Stimulated activated CD4-positive, alpha-beta T cell treated with anti-CD3 and anti-CD28 coated beads, Interleukin-12 subunit alpha, Interleukin-12 subunit beta, amount 100 ng/mL, for 24 hours (primary cell): ENCODE measurements at places on chromosomes 7 and 10.

DNA sequence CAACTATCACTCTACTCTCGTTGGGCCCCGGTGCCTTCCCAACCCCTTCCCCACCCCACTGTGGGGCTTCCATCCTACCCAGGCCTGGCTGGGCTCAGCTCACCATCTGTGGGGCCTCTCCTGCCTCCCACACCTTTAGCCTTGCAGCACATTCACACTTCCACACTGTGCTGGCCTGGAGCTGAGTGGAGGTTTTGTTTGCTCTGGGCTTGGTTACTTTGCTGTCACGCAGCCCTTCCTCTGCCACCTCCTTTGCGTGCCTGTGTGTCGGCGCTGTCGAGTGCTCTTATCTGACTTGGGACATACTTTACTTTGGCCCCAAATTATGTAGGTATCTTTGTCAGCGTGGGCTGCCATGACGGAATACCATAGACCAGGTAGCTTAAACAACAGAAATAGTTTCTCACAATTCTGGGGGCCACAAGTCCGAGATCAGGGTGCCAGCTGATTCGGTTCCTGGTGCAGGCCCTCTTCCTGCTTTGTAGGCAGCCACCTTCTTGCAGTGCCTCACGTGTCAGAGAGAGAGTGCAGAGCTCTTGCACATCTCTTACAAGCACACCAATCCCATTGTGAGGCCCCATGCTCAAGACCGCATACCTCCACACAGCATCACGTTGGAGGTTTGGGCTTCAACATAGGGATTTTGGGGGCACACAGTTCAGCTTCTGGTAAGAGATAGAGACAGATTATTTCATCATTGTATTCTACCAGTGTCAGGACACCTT is 89.0 kb downstream of the CUL1 start:
- DNase-seq, result no peak

DNA sequence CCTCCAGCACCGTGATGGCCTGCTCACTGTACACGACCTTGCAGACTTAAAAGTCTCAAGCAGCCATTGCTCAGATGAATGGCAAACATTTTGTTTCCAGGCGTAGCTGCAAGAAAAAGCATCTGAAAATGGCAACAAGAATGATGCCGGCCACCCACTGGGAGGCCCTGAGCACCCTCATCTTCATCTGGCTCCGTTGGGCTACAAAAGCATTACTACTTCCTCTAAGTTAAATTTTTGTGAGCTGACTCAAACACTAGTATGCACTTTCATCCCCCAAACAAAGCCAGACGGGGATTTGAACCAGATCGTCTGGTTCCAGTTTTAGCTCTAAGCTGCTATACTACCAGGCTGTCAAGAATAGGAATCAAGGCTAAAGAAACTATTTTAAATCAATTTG is 116.6 kb upstream of the CDK1 start:
- no peak for DNase-seq

- DNase-seq, result no peak
These were observed 14.1 kb upstream of the TNPO3 start for GRCh38 chr7:129069021-129069420.

GRCh38 chr7:29449569-29450260 is 113.9 kb upstream of the PRR15 start:
- no peak for DNase-seq

GRCh38 chr7:151339651-151340382 is 1.8 kb upstream of the NUB1 start:
- no peak for DNase-seq

GRCh38 chr10:123743441-123744223 is 77.5 kb downstream of the GPR26 start:
- DNase-seq, result no peak

DNA sequence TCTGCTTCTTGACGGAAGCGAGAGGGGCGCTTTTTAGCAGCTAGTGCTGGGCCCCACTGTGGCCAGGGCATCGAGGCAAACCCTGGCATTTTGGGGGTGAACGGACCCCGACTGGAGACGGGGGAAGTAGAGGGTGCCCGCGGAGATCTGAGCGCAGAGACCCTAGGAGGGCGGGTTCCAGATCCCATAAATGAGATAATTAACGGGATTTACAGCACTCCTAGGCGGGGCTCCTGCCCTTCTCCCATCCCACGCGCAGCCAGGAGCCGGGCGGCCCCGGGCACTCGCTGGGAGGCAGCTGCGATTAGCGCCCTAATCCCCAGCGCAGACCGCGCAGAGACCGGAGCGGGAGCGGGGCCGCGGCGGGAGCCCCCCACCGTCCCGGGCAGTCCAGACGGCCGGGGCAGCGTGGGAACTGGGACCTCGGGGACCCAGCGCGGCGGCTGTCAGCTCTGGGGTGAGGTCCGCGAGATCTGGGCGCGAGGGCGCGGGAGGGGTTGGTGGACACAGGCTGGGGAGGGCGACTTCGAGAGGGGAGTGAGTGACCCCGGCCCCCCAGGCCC is 735 bp downstream of the JCAD start:
- DNase-seq, result no peak

- DNase-seq, result peak; percentile 67
These were observed 201.7 kb upstream of the ADARB2 start for GRCh38 chr10:1939016-1939415.

GRCh38 chr10:71396711-71397295 is at the start of gene CDH23:
Gene CDH23 (plus strand): TSS chr10:71396920. CDS start chr10:71439832, 42,912 bp downstream.
- no peak for DNase-seq

DNA sequence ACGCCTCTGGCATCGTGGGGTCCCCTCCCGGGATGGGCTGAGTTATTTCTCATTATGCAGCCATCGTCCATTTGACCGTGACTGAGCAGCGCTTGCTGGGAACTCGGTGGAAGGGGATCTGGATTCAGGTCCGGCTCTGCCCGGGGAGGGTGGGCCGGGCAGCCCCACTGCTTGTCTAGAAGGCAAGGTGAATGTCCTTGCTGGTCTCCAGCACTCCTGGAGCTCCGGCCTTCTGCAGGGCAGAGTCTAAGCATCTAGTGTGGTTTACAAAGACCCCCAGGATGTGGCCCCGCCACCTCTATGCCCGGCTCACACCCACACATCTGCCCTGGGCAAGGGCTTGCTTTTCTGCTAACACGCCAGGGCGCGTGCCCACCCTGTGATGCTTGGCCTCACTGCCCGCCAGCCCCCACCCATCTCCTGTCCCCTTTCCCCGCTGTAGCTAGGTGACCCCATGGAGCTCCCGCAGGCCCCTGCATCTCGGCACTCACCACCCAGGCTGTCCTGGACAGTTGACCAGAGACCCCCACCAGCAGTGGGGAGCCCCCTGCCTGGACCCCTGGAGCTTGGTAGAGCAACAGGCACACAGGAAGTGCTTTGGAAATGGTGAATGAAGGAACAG is 151.0 kb upstream of the CHST15 start:
- no peak for DNase-seq

DNA sequence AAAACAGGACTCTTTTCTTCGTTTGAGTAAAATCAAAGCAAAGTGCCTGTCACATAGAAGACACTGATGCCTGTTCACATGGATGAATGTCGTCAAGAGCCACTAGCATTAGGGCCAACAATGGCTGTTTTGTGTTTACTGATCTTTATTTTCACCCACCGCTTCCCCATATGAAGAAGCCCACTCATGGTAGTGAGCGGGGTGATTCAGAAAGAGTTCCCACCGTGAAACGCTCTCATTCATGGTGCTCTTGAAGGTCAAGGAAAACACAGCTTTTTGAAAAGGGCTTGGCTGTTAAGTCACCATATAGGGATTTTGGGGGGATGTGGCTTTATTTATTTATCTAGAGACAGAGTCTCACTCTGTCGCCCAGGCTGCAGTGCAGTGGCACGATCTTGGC is 12.5 kb downstream of the PROSER2 start:
- DNase-seq, result no peak

- DNase-seq, result no peak
These were observed 43.5 kb upstream of the ZRANB1 start for GRCh38 chr10:124898471-124898870.

DNA sequence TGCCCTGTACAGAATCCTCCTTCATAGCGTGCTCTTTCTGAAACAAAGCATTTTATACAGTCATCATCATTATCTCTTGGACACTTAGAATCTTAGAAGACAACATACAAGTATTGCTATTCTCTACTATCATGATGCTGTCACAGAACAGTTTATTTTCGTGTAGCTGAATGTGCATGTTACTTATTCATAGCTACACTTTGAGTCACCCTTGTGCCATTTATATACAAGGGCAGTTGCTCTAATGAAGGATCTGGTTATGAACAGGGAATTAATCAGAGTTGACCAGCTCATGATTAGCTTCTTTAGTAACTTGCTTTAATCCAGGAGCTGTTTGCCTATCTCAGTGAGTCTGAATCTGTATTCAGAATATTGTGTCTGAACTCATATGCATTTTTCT is 11.2 kb downstream of the CASP2 start:
- DNase-seq, result no peak

DNA sequence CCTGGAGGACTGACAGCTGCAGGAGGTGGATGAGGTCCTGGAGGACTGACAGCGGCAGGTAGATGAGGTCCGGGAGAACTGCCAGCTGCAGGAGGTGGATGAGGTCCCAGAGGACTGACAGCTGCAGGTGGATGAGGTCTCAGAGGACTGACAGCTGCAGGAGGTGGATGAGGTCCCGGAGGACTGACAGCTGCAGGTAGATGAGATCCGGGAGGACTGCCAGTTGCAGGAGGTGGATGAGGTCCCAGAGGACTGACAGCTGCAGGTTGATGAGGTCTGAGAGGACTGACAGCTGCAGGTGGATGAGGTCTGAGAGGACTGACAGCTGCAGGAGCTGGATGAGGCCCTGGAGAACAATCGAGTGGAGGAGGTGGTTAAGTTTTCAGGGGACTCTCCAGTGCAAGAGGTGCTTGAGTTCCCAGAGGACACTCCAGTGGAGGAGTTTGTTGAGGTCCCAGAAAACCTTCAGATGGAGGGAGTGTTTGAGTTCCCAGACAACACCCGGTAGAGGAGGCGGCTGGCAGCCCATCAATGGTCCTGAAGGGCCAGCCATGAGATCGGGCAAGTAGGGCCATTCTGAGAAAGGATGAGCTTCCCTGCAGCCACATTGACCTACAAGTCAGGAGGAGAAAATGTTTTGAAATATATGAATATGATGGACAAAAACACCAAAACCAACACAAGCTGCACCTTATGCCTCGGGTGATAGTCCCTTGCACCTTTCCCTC is 4.7 kb upstream of the EIF5AL1 start:
- DNase-seq, result no peak

DNA sequence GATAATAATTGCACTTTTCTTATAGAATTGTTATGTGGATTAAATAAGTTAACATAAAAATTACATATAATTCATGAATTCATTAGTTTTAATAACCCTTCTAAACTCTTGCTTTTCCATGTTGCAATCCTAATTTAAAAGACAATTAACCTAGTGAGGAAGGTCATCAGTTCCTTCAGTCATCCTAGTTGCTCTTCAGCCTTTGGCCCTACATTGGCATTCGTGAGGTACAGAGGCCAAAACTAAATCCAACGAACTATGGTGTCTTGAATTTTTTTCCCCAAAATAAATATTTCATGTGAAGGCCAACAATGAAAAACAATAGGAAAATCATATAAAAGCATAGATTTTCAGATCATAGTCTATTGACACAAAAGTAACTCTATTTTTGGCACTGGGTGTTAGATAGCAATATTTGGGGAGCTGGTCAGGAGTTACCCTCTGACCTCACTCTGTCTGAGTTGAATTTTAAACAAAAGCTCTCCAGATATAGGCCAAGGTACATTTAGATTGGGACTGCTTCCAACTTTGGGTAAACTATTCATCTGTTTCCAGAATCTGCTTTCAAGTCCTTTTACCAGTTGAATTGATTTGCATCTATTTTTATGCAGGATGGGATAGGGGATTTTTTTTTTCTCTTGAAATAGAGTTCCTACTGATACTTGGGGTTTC is 104.5 kb downstream of the SEM1 start:
- no peak for DNase-seq

GRCh38 chr10:75397496-75398199 is 3.9 kb downstream of the ZNF503 start:
- no peak for DNase-seq

DNA sequence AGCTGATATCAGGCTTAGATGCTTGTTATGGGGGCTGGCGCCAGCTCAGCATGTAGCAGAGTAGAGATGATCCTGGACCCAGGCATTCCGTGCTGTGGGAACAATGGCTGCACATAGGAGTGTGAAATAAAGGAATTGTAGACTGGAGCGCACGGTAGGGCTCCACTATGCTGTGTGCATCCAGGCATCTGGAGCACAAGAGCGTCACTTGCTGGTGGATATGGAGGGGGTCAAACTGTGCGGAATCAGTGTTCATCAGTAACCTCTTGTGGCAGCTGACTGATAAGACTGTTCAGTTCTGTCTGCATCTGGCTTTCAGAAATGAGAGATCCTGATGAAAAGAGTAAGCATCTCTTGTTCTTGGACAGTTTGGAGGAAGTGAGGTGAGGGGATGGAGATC is 55.8 kb downstream of the ZNF503 start:
- no peak for DNase-seq

DNA sequence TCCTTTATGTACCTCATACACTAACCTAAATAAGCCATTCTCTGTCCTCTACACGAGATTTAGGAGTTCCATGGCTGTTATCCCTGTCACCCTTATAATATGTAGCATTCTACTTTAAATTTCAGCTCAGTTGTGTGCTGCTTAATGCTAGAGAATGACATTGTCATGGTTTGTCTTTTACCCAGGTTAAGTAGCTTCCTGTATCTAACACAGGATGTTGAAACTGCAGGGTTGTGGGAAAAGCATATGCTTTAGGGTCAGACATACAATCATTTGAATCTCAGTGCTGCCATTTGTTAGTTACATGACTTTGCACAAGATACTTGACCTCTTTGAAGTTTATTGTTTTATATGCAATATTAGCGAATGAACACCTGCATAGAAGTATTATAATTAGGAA is 235.1 kb upstream of the CACNA2D1 start:
- no peak for DNase-seq

DNA sequence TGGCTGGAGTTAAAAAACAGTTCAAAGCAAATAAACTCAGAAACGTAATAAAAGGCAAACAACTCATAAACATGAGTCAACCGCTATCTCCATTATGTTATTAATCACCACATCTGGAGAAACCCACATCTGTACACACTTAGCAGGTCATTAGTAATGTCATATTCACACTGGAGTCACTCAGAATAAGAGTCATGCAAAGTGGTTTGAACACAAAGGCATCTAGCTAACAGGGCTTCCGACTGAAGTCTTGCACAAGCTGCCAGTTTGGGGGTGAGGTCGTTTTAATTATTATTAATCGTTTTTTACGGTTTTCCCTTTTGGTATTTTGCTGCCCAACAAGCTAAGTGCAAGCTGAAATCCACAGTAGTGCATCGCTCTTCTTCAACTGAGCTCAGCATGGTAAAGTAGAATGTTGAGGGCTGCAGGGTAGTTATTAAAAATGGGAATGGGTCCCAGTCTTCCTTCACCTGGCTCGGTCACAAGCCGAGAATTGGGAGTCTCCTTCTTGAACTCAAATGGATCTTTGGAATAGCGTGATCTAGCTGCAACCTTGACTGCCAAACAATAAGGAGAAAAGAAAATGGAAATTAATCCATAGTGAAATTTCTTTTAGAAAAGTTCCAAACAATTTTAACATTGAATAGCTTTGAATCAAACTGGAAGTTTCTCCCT is 663.5 kb downstream of the KCNMA1 start:
- DNase-seq, result no peak
